BJ (cell line): ENCODE measurements at places on chromosomes 2 and 18. TPM values are rescaled to one million over a fixed set of nuclear protein-coding genes. Genes with fewer than 3 reads are reported as not detected.

- no peak for DNase-seq
These were observed 2.2 kb upstream of the ZNF407 start for GRCh38 chr18:74595431-74595830.

The PLGLB1 gene
- 0.26 and 1.2 TPM in 2 replicates for polyA plus RNA-seq

DNA sequence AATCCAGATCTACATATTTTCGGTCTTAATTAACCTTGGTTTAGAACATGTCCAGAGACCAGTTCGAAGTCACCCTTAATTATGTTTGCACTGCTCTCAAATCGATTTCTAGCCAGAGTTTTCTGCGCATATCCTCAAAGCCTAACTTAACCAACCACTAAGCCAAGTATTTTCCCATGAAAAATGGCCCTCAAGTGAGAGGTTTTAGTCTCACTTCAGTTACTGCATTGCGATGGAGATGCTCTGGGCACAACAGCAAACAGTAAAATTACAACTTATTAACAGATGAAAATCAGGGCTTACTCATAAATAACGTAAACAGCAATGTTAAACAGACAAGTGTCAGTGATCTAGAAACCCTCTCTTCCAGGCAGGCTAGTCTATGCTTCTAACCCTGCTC lies 4.5 kb downstream of the RTN4 start:
- DNase-seq = no peak

The NT5DC4 gene
- polyA plus RNA-seq = not detected in 2 replicates

DNA sequence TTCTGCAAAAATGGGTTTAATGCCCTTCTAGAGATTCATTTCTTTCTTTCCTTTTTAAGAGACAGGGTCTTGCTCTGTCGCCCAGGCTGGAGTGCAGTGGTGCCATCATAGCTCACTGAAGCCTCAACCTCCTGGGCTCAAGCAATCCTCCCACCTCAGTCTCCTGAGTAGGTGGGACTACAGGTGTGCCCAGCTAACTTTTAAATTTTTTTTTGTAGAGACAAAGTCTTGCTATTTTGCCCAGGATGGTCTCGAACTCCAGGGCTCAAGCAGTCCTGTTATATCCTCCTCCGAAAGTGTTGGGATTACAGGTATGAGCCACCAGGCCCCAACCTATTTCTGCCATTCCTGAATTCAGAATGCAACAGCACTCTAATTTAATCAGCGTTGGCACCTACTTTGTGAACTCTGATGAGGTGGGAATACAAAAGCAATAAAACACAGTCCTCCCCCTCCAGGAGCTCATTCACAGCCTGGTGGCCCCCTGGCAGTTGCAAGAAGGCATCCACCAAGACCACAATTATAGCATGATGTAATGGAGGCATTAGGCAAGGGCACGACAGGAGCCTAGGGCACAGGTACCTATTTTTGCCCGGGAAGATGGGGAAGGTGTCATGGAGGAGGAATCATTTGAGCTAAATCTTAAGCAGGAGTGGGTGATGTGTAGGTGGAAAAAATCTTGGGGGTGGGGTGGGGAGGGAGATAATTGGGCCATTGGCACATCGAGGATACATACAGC lies 5.1 kb downstream of the RHOB start:
- DNase-seq = no peak
